ENCODE measurements at places on chromosomes 4 and X.

GRCh38 chr4:128770807-128771206, 38.7 kb upstream of the JADE1 start:
- no peak for DNase-seq

DNA sequence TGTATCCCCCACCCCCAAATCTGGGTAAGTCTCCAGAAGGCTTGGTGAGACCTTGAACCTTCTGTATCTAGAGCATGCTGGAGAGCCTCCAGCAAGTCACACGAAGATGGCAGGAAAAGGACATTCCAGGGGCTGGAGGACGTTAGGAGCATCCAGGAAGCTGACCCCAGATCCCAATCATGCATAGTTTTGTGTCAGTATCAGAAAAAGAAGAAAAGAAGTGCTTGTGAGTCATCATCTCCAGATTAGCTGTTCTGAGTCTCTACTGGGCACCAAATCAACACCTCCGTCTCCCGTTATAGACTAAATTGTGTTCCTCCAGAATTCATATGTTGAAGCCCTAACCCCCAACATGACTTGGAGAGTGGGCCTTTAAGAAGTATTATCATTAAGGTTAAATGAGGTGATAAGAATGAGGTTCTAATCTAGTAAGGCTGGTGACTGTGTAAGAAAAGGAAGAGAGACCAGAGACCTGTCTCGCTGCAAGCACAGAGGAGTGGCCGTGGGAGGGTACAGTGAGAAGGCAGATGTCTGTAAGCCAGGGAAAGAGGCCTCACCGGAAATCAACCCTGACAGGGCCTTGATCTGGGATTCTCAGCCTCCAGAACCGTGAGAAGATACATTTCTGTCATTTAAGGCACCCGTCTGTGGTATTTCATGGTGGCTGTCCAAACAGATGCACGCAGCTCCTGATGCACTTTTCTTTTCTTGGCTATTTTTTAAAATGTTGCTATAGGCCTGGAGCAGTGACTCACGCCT, 38.1 kb upstream of the CLDN24 start:
- no peak for DNase-seq

DNA sequence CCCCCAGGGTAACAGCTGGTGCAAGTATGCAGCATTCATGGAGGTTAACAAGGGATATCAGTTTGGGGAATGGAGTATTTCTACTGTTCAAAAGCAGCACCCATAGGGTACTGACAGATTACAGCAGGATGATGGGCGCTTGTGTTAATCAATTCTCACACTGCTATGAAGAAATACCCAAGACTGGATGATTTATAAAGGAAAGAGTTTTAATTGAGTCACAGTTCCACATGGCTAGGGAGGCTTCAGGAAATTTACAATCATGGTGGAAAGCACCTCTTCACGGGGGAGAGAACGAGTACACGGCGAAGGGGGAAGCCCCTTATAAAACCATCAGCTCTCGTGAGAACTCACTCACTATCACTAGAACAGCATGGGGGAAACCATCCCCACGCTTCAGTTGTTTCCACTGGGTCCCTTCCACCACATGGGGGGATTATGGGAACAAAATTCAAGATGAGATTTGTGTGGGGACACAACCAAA, 64.1 kb downstream of the TNIP2 start:
- no peak for DNase-seq

GRCh38 chr4:41465146-41465761, 72.7 kb upstream of the LIMCH1 start:
- no peak for DNase-seq

- no peak for DNase-seq
Measured at GRCh38 chrX:11050013-11050412, 61.1 kb upstream of the HCCS start.

- no peak for DNase-seq
Measured at GRCh38 chrX:109537324-109537665, 651 bp downstream of the NXT2 start.

DNA sequence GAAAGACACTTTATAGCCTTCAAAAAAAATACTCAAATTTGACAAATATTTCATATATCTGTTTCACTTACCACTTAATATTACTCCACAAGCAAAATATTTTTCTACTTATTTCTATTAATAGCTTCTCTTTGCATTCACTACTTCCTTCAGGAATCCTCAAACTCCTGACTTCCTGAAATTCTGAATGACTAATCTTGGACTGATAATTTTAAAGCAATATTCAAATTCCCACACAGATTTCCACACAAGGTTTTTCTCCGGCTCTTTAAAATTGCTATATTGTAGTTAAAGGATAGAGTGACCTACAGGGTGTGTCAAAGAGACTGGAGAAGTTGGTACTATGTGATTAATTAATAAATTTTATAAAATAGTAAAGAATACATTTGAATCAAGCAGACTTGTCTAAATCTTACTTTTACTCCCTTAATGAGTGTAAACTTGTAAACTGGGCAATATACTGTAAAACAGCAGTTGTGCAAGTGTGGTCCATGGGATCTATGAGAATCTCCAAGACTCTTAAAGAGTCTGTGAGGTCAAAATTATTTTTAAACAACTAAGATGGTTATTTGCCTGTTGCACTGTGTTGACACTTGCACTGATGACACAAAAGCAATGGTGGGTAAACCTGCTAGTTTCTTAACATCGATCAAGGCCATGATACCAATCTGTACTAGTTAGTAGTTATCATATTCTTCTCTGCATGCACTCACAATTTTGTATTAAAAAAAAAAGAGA, 44.5 kb downstream of the ANKRD17 start:
- DNase-seq: no peak

- DNase-seq: no peak
Measured at GRCh38 chr4:145497199-145498149, 15.8 kb downstream of the SMAD1 start.

- DNase-seq: no peak
Measured at GRCh38 chrX:1883772-1884171, 268.9 kb downstream of the ASMT start.

DNA sequence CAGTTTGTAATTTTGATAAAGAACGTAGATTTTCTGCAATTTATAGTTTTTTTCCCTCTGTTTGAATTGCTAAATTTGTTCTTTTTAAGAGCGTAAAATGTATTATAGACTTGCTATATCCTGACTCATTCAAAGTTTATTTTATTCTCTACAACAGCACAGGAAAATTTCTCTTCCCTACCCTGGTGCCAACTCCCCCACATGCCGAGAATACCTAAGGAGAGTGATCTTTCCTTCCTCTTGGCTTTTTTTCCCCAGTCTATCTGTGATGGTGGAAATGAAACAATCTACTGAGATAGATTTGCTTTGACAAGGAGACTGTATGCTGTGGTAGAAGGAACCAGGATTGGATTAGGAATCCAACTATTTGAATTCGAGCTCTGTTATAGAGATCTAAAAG, 271.6 kb downstream of the TLL1 start:
- no peak for DNase-seq

DNA sequence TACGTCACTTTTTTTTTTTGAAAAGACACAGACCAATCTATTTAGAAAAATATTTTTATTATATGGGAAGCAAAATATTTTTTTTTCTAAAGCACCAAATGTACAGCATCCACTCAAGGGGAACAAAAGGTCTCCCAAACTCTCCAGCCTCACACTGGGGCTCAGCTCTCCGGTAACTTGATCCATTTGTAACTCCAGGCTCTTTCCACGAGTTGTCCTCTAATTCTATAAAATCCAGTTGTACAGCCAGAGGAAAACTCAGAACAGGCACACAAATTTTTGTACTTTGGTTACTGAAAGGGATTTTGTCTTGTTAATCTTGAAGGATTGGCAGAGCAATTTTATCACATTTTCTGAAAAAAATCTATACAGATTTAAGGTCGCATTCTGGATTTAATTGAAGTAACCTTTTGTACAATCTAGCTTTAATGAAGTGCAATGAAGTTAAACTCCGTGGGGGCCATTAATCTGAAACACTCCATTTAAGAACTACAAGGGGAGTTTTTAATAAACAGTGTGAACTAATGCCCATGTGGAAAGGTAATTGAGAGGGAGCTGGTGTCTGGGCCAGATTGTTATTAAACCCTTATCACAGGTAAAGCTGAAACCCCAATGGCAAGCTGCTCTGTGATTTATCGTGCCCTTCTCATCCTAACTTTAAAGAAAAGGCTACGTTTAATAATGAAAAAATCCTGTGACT, 161.2 kb upstream of the FRG1 start:
- no peak for DNase-seq

GRCh38 chr4:139234253-139234652, 45.8 kb downstream of the MGARP start:
- no peak for DNase-seq

GRCh38 chr4:89420507-89420906, 112.9 kb upstream of the GPRIN3 start:
- peak; percentile 18 for DNase-seq

GRCh38 chr4:40228497-40229365, 31.9 kb downstream of the RHOH start:
- DNase-seq: no peak

DNA sequence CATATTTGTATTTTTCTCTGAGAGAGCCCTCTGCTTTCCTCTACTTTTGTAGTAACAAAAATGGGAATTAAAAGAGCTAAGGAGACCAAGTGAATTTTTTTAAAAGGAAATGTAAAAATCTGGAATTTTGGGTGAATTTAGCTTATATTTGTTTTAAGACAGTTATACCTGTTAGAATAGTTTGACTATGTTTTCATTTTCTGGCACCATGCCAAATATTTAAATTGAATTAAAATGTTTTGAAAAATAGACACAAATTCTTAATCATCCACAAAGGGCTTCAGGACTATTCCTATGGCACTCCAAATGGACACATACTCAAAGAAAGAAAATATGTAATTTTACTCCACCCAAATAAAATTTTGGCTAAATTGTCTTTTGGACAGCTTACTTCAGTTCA, 209.6 kb downstream of the SH3BGRL start:
- DNase-seq: no peak

DNA sequence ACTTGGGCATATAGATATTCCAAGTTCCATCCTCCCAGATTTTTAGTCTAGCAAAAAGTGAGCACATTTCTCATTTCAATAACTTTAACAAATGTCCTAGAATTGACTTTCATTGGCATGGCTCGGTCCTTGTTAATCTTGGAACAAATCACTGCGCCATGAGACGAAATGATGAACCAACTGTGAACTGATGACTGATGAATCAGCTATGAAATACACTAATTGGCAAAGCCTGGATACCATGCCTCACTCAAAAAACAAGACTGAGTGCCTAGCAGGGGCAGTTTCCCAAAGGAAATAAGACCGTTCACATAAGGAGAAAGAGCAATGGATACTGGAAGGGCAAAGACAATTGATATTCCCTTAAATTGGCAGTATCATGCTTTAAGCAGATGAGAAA, 248.6 kb upstream of the VEGFC start:
- DNase-seq: no peak

GRCh38 chr4:150229520-150229919, 151.3 kb downstream of the DCLK2 start:
- peak; percentile 93 for DNase-seq

DNA sequence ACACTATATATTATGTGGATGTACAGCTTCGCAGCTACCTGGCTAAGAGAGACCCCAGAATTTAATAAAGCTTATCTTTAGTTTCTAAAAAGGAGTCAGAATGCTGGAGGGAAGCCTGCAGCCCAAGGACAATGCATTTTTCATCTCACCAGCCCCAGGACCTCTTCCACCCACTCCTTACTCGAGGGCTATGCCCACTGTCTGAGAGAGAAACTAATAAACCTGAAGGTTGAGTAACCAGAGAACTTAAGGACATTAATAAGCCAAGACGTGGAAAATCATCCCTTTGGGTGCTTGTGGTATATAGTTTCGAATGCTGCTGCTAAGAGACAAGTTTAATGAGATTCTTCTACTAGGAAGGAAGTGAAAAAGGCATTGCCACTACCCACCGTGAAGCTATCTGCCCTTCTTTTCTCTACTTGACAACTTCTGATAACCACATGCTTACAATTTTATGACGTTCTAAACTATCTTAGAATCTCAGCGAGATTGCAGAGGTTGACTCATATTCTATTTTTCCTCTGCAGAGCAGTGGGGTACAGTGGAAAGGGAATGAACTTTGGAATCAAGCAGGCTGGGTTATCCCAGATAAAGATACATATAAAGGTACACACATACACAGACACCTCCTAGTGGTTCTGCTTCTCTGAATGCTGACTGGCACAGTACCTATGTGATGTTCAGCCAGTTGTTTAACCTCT, 3.3 kb downstream of the RELL1 start:
- DNase-seq: no peak

GRCh38 chr4:156223985-156224384, 270.3 kb upstream of the CTSO start:
- no peak for DNase-seq

- no peak for DNase-seq
Measured at GRCh38 chr4:113708250-113708649, 53.3 kb downstream of the CAMK2D start.

DNA sequence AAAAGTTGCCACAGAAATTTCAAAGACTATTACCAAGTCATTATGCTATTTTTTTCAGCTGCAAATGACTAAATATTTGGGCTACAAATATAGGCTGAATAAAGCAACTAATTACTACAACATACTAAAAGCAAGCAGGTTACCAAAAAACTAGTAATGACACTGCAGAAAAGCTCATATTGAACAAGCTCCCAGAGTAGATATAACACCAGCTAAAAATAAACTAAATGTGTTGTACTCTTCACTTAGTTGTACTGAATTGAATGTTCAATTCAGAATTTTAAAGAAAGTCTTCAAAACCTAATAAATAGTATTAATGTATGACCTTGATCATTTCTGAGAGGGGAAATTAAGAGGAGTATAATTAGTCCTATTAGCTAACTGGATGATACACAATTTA, 12.0 kb downstream of the ATP8A1 start:
- no peak for DNase-seq

DNA sequence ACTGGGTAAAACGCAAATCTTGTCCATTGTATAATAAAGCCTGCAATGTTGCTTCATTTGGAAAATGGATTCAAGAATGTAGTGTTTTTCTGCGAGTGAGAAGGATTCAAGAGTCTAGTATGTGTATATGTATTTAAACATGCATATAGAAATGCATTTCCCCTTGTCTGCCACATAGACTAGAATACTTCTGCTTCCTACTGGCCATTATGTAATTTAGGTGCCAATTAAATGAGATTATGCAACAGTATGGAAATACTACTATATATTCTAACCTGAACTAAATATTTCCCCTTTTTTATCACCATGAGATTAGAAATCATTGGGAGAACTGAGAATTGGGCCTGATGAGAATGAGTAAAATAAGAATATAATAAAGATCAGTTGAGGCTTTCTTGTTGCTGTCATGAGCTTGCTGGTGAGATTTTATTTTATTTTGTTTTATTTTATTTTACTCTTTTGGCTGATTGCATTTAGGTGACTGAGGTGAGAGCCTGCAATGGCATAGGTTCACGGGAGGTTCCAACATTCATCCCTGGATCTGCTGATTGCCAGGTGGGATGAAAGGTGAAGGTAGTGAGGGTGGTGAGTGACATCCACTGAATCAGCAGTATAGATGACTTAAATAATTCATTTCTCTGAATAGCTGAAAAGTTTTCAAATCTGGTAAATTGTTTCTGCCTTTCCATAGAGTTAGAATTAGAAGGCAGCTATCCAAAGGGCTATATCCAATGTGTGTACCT, 95.6 kb upstream of the SLC4A4 start:
- no peak for DNase-seq

- DNase-seq: no peak
Measured at GRCh38 chr4:169054879-169055278, 44.8 kb upstream of the CBR4 start.

- no peak for DNase-seq
Measured at GRCh38 chrX:99078301-99078700, 1331.8 kb downstream of the PCDH19 start.

GRCh38 chrX:110403441-110404238, 45.0 kb downstream of the RTL9 start:
- no peak for DNase-seq

- DNase-seq: no peak
Measured at GRCh38 chr4:52560844-52561280, 98.2 kb downstream of the USP46 start.
